ENCODE measurements at places on chromosomes 7 and 10.

DNA sequence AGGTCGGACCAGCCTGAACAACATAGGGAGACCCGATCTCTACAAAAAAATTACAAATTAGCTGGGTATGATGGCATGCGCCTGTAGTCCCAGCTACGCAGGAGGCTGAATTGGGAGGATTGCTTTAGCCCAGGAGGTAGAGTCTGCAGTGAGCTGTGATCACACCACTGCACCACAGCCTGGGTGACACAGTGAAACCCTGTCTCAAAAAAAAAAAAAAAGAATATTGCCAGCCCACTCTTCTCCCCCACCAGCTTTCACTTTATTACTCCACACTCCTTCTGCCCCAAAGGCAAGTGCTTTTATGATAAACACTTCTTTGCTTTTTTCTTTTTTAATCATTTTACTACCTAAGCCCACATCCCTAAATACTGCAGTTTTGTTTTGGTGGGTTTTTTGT lies 14.8 kb downstream of the RAB19 start:
- no peak for DNase-seq

- no peak for DNase-seq
These were observed 84.4 kb downstream of the KLF6 start for GRCh38 chr10:3700531-3701076.

GRCh38 chr10:52959810-52960209 lies 187.2 kb upstream of the MBL2 start:
- DNase-seq, result no peak

DNA sequence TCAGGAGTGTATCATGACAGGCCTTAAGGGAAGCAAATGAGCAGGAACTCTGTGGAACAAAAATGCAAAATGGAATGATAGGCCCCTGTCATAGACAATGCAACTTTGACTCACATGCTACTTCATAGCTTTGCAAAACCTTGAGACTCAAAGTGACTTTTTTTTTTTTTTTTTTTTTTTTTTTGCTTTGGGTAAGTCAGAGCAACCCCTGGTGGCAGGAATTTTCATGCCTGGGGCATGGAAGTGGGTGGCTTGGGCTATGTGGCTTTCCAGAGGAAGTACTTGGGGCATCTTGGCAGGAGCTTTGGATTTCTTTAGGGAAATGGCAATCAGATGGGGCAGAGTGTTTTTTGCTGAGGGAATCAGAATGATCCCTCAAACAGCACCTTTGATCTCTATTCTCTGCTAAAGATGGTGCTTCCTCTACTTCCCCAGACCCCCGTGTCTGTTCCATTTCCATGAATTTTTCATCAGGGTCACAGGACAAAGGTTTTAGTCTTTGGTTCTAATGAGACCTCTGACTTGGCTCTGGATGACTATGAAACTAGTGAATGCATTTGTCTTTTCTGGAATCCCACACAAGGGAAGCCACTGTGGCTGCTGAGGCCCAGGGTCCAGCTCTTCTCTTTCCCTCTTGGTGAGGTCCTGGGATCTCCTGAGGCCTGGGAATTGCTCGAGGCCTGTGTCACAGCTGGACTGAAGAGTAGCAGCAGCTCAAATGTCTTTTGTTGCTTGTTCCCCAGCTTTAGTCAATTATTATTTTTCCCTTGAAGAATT lies 62.8 kb downstream of the TACC2 start:
- no peak for DNase-seq

DNA sequence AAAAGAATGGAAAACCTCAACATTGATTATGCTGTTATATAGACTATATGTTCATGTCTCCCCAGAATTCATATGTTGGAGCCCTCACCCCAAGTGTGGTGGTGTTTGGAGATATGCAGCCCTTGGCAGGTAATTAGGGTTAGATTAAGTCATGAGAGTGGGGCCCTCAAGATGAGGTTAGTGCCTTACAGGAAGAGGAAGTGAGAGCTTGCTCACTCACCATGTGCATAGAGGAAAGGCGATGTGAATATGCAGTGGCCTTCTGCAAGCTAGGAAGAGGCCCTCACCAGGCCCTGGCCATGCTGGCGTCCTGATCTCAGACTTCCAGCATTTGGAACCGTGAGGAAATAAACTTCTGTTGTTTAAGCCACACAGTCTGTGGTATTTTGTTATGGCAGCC lies 14.8 kb downstream of the ZNF33A start:
- DNase-seq, result no peak

DNA sequence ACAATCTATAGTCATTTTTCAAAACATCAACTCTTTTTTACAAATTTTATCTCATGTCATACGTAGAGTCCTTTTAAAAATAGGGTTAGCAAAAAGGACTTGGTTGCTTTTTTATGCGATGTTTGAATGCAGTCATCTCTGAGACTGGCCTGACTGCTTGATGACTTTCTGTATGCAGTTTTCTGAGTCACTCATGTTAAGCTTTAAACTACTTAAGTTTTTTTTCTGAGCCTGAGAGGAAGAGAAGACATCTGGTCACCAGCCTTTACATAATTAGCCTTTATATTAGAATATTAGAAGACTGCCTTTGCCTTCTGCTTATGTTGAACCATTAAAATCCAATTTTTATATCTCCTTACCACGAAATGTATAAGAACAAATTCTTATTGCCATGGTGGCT lies 834.4 kb upstream of the MBL2 start:
- no peak for DNase-seq

DNA sequence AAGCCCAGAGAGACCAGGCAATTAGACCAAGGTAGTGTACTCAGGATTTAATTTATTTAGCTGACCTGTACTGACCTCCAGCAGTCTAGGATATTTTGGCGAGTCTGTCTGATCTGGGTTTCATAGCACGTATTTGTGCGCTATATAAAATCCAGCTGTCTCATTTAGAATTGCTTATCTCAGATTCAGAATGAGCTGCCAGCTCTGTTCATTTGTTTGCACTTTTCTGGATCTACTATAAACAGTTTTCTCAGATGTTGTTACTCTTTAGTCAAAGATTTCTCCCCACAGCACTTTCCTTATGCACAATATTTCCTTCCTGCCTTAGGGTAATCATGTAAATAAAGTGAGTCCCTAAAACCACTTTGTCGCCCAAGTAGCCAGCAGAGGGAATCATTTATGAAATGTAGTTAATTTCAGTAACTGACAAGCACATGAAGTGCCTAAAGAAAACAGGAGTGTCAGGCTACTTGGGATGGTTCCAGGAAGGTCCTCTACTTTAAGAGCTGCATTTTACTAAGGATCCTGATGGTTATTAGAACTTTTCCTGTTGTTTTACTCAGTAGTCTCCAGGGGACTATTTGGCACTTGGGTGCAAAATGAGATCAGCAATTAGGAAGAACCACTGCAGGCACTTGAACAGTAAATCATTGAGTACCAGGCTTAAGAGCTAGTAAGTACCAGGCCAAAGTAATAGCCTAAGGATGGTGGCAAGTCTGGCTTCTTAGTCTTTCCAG lies 226.4 kb downstream of the TWIST1 start:
- DNase-seq, result no peak

- DNase-seq, result no peak
These were observed 86.7 kb downstream of the PDGFA start for GRCh38 chr7:432933-433332.

- DNase-seq, result no peak
These were observed 73.8 kb downstream of the PON1 start for GRCh38 chr7:95250571-95250970.

GRCh38 chr7:909358-910329 lies 33.3 kb downstream of the GET4 start:
- DNase-seq, result no peak

- DNase-seq, result no peak
These were observed 140.0 kb upstream of the DPP6 start for GRCh38 chr7:153912211-153912610.

DNA sequence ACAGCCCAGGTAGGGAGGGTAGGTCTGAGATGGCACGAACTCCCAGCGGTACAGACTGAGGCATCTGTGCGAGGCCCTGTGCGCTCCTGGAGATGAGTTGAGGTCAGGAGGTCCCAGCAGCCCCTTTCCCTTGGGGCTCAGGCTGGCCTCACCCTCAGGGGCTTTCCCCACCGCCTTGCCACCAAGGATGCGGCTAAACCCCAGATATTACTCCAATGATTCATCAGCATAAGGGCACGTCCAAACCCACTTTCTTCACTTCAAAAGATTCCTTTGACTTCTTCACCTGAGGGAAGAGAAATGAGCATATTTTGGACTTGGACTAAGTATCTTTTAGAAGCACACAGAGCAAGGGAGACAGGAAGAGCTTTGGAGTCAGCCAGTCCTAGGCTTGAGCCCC lies 20.3 kb downstream of the UROS start:
- DNase-seq, result no peak

GRCh38 chr7:40674316-40674715 lies 539.5 kb downstream of the SUGCT start:
- no peak for DNase-seq

GRCh38 chr7:51286401-51286800 lies 30.2 kb downstream of the COBL start:
- no peak for DNase-seq

DNA sequence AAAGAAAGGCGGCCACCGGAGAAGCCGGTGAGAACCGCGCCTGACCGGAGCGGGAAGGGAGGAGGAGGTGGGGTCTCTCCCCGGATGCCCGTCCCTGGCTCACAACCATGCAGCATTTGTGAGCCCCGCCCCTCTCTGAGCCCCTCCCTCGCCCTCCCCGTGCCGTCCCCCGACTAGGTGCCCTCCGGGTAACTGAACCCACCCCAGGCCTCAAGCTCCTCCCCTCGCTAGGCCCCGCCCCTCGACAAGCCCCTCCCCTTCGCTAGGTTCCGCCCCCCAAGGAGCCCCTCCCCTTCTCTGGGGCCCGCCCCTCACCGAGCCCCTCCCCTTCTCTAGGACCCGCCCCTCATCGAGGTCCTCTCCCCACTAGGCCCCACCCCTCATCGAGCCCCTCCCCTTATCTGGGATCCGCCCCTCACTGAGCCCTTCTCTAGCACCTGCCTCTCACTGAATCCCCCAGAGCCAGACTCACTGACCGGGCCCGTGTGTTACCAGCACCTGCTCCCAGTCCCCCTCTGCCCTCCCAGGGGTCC lies 42.2 kb upstream of the HSPB1 start:
- no peak for DNase-seq

DNA sequence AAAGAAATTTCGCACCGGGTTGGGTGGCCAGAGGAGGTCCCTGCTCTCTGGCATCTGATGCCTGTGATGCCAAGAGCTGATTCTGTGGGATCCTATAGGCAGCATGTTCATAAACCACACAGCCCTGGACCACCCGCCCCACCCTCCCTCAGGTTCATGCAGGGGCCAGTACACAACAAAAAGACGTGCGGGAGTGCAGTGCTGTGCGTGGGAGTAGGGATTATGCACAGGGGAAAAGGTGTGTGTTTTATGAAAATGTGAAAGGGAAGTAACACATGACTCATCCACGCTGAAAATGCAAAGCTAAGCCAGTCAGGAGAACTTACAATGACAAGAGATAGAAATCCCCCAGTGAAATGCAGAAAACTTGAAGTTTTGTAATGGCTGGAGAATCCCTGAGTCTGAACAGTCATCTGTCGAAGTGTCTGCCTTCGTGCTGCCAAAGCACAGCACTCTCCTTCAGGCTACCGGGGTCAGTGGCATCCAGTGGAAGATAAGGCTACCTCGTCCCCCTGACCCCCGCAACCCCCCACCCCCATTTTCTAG lies 1.1 kb downstream of the KIAA1217 start:
- DNase-seq, result no peak

GRCh38 chr10:44917848-44918247 lies 6.7 kb downstream of the TMEM72 start:
- no peak for DNase-seq

DNA sequence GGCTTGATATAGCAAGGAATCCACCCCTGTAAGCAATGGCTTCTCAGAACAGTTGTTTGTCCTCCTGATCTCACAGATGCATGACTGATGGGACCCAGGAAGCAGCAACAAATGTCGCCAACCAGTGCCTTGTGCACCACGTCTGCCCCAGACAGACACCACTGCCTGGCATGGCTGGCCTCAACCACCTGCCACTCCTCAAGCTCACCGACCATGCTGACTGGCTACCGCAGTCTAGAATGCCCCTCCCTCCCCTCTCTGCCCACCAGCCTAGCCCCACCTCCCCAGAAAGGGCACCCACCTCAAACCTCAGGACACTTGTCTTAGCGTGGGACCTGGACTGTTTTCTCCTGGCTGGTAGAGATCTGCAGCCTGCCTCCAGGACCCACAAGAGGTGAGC lies 24.0 kb downstream of the LRRC20 start:
- no peak for DNase-seq

GRCh38 chr10:43698156-43698555 lies 49.5 kb upstream of the ZNF32 start:
- no peak for DNase-seq

DNA sequence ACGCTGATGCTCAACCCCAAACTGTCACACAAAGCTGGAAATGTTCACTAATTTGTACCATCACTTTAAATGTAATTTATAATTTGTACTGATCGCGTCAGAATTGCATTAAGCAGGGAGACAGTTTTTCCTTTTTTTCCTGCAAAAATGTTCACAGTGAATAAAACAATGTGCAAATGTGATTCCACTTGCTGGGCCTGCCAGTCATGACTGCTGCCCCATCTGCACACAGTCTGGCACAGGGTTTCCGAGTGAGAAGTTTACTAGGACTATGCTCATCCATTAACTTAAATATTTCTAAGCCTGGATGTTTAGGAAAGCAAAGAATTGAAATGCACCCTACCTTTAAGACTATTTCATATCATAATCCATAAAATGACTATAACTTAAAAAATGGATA lies 99.6 kb downstream of the SORBS1 start:
- no peak for DNase-seq

GRCh38 chr7:34190299-34190698 lies 285.0 kb downstream of the BMPER start:
- DNase-seq, result no peak

GRCh38 chr7:105636982-105637381 lies 55.7 kb upstream of the EFCAB10 start:
- no peak for DNase-seq

DNA sequence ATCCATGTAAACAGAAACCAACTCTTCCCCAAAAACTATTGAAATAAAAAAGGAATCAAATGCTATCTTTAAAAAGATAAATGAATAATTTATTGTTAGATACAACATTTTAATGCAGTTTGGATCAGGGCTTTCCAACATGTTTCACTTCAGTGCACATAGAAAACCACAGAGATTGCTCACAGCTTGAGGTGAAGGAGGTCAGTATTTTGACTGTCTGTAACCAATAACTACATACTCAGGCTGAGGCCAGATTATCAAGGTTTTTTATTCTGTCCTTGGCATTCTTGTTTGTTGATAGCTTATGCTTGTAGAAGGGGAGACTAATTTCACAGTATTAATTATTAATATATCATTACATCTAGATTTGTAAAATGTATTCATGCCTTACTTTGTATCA lies 195.5 kb downstream of the PRKG1 start:
- no peak for DNase-seq

GRCh38 chr7:37230221-37230620 lies 218.4 kb downstream of the ELMO1 start:
- DNase-seq, result no peak

DNA sequence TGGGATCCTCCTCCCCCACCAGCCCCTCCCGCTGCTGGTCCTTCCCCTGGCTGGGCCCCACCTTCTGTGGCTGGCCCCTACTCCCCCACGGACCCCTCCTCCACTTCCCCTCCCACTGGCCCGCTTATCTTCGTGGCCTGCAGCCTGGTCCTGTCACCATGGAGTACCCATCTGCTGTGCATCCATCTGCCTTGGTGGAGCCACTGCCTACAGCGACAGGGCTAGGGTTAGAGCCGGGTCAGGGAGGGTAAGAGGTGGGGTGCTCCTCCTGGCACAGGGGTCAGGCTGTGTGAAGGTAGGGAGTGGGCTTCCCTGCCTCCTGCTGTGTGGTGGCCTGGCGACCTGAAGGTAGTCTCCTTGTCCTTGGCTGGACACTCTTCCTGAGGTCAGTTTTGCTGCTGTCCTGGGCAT lies 5.2 kb downstream of the ADCY1 start:
- no peak for DNase-seq

Measured in D721Med (cell line).